Right atrium auricular region (tissue), 2 donors: ENCODE measurements at places on chromosomes 2 and 18.

- no peak for DNase-seq
Measured at GRCh38 chr2:134410831-134411231, 157.0 kb downstream of the MGAT5 start.

GRCh38 chr2:189658306-189659212 is 2.7 kb upstream of the ASNSD1 start:
- DNase-seq, result no peak

GRCh38 chr2:165792104-165792454 is 2.0 kb downstream of the GALNT3 start:
- DNase-seq, result no peak

GRCh38 chr2:113755035-113755834 is 1.2 kb downstream of the SLC35F5 start:
- no peak for DNase-seq

- peak; percentile 67 for DNase-seq
Measured at GRCh38 chr18:45521777-45522176, 93.5 kb upstream of the SLC14A2 start.

DNA sequence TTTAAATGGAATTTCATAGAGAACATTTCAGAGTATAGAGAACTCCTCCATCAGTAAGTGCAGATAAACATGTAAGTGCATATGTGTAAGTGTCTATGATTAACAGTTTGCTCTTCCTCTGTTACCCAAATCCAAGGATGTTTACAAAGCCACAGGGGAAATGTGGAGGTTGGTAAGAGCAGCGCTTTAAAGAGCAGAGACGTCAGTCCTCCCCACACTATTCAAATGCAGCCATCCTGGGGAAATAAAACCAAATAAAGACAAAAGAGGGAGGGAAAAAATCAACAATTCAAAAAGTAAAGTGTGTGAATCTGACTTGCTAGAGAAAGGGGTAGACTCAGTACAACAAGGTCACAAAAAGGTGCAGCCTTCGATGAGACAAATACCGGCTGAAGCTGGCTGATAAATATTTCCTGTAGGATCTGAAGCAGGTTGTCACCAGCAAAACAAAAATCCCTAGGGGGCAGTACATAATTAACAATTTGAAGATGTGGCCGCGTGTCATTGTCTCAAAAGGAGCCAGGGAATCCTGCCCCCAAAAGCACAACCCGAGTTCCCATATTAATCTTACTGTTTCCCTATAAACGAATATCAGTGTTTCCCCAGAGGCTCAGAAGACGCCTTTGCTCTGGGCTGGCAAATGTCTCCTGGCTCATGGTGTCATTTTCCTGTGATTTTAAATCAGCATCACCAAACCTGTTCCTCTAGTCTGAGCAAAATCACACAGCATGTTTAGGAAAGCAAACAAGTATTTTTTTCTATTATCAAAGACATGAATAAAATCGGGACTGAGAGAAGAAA is 216.5 kb downstream of the CDCA7 start:
- no peak for DNase-seq

GRCh38 chr2:17223211-17223610 is 295.0 kb downstream of the RAD51AP2 start:
- DNase-seq, result no peak

DNA sequence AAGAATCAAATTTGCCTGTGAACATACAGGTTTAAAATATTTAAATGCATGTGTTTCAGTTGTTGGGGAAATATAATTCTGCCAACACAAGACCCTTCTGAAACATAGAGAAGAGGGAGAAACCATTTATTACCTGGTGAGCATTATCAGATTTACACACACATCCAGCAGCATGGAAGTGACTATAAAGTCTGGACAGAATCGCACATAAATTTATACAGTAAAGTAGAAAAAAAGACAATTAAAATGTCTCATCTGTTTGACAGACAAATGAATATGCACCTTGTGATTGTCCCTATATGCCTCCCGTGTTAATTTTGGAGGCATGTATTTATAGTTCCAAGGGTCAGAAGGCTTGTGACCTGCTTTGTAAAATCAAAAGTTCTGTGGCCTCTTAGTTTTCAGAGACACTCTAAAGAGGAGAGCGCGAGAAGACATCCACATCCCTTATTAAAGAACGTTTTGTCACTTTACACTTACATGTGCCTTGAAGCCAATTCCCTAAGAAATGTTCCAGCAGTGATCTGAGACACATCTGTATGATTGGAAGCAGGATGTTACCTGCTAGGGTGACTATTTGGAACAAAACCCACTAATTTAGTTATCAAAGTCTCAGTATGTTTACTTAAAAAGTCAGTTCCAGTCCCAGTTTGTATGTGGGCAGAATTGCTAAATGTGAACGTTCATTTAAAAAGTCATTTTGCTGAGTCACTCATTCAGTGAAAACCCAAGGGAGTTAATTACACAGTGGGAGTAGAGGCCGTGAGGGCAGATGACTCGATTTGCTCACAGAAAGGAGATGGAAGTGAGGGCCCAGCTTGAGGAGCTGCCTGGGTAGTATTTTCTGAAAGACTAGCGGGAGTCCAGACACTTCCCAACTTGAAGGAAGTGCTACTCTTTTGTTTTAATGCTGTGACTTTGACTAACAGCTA is 527.6 kb upstream of the MEX3C start:
- DNase-seq, result no peak
